ENCODE measurements at places on chromosomes 2 and 18.

DNA sequence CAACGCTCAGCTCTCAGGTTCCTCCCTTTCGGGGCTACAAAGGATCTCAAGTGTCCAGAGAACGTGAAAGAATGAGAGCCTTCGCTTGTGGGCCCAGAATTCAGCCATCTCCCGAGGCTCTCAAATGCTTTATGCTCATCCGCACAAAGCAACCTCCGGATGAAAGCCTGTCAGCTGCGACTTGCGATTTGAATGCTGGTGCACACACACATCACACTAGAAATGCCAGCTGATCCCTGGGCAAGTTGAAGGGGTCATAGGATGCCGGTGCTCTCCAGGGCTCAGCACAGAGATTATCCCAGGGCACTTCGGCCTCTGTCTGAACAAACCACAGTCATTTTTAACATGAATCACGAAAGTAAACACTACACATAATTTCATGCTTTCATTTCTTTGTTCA, 141.8 kb upstream of the MYT1L start:
- no peak for DNase-seq

GRCh38 chr2:197296835-197297234, 13.7 kb downstream of the ANKRD44 start:
- no peak for DNase-seq

DNA sequence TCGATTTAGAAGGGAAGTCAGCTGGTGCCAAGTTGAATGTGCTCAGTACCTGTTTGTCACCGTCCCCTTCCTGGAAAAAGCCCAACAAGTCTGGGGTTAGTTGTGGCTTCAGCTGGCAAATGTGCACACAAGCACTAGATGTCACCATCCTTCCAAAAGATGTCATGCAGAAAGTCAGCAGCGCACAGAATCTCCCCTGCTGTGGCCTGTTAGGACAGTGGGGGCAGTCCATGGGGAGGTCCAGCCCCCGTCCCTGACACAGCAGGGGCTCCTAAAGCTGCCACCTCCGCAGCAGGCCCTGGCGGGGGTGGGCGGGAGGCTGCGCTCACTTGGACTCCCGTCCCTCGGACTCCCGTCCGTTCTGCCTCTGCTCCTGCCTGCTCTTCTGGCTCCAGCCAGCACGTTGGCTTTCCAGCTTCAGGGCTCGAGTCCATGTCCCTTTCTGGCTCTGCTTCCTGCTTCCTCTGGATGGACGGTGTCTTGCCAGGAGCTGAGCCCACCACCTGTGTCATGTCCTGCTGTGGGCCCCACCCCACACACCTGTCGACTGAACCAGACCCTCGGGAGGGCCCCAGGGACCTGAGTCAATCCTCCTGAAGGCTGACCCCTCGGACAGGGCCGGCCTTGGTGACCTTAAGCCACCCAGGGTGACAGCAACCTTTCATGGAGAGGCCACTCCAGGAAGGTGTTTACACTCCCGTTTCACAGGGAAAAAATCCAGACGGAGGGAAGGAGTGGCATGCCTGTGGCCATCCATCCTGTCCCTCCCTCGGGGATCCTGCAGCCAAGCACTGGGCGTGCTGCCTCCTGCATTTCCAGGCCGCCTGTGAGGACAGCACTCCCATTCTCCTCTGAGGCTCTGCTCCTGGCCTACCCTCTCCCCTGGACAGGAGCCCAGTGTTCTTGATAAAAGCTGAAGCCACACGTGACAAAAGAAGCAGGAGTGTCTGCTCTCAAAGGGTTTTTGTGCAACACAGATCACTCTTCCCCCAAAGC, 8.5 kb downstream of the RAB17 start:
- DNase-seq: peak; percentile 91

GRCh38 chr2:102120261-102120660, 22.3 kb upstream of the IL1R1 start:
- DNase-seq: no peak

GRCh38 chr2:16664052-16664731, 1.4 kb downstream of the CYRIA start:
- peak; percentile 78 for DNase-seq

GRCh38 chr2:145797692-145798091, 1277.8 kb upstream of the ZEB2 start:
- DNase-seq: no peak

GRCh38 chr2:173574324-173575112, 219.8 kb downstream of the CDCA7 start:
- no peak for DNase-seq

- DNase-seq: no peak
Observed at GRCh38 chr2:200455958-200456421, 53.9 kb downstream of the KCTD18 start.

- no peak for DNase-seq
Observed at GRCh38 chr18:79693561-79694205, 14.1 kb downstream of the CTDP1 start.

GRCh38 chr2:216074794-216075193, 6.8 kb downstream of the PECR start:
- no peak for DNase-seq

DNA sequence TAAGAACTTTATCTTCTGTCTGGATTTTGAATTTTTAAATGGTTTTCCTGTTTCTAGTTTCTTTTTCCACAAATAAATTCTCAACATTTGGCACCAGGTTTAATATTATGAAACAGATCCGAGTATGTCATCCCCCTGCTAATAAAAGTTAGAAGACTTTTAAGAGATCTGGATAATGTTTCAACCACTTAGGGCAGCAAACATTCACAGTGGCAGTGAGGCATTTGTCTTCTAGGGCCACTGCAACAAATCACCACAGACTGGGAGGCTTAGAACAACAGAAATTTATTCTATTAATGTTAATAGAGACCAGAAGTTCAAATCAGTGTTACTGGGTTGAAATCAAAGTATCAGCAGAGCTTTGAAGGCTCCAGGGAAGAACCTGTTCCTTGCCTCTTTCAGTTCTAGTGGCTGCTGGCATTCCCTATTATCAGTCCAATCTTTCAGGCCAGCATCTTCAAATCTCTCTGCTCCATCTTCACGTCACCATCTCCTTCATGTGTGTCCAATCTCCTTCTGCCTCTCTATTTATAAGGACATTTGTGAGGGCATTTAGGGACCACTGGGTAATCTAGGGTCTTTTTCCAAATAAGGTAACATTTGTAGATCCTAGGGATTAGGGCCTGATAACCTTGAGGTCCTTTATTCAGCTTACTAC, 23.4 kb downstream of the ACSL3 start:
- no peak for DNase-seq

- DNase-seq: no peak
Observed at GRCh38 chr18:73479477-73479876, 611.7 kb upstream of the NETO1 start.

GRCh38 chr2:103660947-103661346, 899.1 kb downstream of the TMEM182 start:
- DNase-seq: no peak

DNA sequence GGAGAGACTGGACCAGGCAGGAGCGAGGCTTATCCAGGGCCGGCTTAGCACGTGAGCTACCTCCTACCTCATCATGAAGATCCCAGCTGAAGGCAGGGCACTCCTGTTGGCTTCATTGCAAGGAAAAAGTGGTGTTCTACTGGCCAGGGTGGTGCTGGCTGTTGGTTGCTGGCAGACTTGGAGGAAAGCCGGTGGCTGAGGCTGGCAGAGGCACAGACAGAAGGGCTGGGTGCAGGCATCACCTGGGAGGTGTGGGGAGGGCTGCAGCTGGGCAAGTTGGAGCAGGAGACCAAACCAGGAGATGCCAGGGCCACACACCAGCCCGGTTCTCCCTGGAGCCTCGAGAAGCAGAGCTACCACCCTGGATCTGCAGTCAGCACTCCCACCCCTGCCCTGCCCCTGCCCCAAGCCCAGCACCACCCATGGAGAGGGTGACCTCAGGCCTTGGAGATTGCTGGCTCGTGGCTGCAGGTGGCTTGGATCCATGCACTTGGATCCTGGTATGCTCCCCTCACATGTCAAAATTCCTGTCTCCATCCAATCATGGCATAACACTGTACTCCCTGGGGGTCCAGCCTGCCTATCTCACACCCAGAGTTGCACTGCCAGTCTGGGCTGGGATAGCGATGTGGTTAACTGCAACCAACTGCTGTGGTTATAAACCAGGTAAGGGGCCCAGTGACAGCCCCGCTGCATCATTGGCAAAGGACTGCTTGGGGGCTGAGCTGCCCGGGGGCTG, 49.7 kb downstream of the GLI2 start:
- no peak for DNase-seq

DNA sequence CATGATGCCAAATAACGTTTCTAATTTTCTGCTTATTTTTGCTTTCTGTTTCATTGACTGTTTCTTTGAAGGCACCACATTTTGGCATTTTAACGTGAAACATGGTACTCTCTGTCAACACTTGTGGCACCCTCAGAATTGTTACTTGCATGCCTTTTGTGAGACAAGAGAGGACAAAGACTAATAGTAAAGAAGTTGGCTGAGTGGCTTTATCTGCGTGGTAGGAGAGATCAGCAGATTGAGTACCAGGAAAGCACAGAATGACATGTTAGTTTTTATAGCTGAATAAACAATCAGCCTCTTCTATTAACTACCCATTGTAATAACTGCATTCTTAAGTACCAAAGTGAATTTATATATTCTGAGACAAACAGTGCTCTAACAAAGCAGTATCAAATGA, 8.6 kb downstream of the ZNF638 start:
- DNase-seq: no peak

- no peak for DNase-seq
Observed at GRCh38 chr2:53475321-53475720, 292.3 kb upstream of the CHAC2 start.

DNA sequence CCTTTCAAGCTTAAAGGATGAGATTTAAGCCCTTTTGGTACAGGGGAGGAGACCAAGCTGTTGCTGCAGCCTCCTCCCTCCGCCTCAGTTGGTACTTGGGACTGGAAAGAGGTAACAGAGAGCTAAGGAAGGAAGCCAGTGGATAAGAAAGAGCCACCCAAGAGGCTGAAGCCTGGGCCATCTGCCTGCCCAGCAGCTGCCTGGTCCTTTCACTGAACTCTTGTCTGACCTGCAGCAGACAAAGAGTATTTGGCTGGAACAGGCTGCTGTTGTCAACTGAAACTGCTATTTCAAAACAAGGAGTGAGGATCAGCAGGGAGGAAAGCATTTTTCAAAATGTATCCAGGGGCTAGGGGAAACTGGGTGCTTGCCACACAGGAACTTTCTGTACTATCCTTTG, 30.3 kb downstream of the TNS1 start:
- DNase-seq: no peak

DNA sequence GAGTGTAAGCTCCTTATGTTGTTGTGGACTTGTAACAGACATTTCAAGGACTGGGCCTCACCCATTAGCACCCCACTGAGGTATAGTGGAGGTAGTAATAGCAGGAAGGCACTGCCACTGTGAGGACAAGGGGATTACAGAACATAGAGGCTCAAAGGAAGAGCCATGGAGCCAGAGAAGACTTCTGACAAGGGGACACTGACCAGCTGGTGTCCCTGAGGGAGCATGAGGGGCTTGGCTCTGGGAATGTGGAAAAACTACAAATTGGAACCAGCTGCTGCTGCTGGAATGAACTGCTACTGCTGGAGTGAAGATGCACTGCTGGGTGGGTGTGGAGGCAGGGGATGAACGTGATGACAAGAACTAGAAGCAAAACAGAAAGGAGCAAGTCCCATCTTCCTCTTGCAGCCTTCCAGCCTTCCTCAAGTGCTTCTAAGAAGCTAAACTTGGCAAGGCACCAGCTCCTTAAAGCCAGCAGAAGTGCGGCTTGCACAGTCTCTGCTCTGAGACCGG, 167.3 kb upstream of the NOSTRIN start:
- DNase-seq: no peak

GRCh38 chr2:64298161-64298560, 153.9 kb upstream of the PELI1 start:
- no peak for DNase-seq

- DNase-seq: no peak
Observed at GRCh38 chr2:195543902-195544894, 112.8 kb upstream of the SLC39A10 start.

DNA sequence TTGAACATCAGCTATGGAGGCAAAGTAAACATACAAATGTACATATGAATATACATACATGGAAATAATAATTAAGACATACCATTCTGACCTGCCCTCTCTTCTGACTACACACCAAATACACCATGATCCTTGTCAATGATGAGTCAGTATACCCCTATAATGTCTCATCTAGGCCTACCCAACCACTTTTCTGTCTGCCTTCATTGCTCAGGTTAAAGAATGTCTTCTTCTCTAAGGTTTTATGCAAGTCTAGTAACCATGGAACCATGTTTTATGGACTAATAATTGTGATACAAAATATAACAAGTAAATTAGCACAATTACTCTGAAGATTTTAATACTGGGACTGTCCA, 128.7 kb downstream of the NCKAP5 start:
- no peak for DNase-seq

GRCh38 chr18:45416168-45416567, 199.1 kb upstream of the SLC14A2 start:
- no peak for DNase-seq

DNA sequence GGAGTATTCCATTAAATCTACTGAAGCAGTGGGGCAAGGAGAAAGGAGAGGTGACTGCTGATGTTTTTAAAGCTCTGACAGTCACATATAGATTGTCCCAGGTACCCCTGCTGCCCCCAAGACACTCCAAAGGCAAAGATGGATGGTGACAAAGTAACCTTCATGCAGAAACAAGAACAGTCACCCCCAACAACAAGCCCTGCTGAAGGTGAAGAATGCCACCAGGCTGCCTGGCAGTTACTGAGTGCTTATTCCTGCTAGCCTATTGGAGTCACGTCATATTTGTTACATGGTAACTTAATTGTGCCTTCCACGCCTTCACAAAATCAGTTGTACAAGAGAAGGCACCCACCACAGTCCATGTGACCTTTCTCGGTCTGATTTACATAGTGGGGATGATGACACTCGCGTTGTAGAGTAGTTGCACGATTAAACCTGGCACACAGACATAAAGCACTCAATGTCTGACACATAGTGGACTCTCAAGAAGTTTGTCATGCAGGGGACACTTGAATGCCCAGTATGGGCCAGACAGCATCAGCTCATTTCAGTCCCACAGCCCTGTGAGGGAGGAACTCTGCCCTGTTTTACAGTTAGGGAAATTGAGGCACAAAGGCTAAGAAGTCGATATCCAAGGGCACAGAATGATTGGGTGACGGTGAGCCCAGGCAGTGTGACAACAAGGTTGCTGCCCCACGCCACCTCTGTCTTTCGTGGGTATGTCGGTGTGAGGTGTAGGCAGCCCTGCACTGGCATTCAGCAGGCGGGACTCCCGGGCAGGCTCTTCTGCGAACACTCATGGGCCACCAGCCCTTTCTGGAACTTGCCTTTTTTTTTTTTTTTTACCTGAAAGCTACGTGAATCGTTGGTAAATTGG, 62.7 kb downstream of the ZCCHC2 start:
- DNase-seq: no peak

All from ascending aorta (tissue), 2 donors.